Memory B cell (primary cell): ENCODE measurements at places on chromosomes 16 and 17.

DNA sequence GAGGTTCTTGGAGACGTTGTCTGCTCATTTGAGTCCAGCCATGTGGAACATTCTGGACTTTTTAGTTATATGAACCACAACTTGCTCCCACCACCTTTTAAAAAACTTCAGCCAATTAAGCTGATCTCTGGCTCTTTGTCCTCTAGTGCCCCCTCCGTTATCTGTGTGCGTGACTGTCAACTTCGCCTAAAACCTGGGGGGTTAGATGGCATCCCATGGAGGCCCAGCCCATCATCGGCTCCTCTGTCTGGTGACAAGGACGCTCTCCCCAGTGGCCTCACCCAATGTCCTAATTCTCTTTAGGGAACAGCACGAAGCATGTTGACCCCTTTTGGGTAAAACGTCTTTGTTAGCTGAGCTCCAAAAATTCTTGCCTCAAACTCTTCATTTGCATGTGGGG lies 341.0 kb upstream of the TNRC6C start:
- DNase-seq, result no peak

DNA sequence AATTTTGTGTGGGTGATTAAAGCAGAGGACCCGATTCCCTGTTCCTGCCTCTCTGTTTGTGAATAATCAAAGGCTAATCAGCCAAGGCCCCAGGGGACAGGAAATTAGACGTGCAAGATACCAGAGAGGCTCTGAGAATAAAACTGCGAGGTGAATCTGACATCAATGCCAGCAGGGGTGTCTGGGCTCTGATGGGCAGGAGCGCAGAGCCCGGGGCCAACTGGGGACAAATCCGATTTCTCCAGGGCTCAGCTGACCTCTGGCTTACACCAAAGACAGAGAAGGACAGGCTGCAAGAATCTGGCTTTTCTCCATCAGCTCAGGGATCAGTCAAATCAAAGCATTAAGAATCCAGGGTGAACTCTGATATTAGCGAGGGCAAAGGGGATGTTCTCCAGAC lies 174.3 kb downstream of the XYLT1 start:
- no peak for DNase-seq

DNA sequence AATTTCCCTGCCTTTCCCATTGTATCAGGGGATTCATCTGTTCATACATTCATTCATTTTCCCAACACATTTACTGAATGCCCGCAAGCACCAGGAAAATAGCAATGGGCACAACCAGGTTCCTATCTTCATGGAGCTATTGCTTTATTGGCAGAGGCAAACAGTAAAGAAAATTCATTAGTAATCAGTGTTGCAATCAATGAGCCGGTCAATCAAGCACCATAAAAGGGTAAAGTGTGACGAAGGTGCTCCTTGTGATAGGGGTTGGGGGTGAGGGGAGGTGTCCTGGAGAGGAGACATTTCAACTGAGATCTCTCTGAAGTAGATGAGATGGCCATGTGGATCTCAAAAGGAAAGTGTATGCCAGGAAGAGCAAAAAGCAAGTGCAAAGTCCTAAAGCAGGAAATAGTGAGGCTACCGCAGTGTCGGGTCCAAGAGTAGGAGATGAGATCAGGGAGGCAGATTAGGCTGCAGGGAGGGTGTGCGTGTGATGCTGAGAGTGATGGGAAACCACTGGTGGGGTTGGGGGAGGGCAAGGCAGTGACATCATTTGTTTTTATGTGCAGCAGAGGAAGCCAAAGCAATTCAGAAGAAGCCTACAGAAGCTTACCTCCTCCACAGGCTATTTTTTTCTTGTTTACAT lies 28.4 kb downstream of the CDH13 start:
- DNase-seq, result no peak

- DNase-seq, result no peak
These were observed 85.6 kb upstream of the CCL2 start for GRCh38 chr17:34169496-34169895.

DNA sequence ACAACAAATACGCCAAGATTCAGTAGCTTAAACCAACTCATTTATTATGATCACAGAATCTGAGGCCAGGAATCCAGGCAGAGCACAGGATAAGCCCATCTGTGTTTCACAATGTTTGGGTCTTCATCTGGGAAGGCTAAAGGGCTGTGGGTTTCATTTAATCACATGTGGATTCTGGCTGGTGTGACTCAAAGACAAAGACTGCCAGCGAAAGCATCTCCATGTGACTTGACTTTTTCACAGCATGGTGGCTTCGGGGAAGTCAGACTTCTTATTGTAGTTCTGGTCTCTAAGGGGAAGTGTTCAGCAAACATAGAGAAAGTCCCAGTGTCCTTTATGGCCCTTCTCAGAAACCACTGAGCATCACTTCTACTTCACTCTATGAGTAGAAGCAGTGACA lies 1014.4 kb upstream of the GOT2 start:
- no peak for DNase-seq

- DNase-seq, result no peak
These were observed 150.8 kb downstream of the XYLT1 start for GRCh38 chr16:17320009-17320408.

DNA sequence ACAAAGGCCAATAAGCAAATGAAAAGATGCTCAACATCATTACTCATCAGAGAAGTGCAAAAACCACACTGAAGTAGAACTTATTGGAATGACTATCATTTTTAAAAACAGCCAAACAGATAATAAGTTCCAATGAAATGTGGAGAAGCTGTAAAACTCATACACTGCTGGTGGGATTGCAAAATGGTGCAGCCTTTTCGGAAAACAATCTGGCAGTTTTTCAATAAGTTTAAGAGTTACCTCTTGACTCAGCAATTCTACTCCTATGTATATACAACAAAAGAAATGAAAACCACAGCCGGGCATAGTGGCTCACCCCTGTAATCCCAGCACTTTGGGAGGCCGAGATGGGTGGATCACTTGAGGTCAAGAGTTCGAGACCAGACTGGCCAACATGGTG lies 49.3 kb downstream of the AKAP10 start:
- DNase-seq, result no peak

- DNase-seq, result no peak
These were observed 86.7 kb downstream of the MRC2 start for GRCh38 chr17:62714016-62714777.

DNA sequence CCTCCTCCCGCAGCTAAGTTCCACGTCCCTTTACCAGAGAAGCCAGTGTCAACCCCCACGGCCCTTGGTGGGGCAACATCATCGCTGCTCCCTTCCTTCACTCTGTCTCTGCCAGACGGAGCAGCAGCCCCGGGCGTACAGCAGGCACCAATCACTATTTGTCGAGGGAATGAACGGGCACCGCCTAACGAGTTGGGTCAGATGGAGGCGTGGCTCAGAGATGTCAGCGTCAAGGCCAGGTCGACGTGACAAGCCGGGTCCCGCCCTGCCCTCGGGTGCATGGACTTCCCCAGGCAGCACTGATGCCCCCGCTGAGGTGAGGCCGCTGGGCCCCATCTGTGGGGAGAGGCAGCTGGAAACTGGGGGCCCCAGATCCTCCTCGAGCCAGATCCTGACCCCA lies 50.0 kb downstream of the CBFA2T3 start:
- no peak for DNase-seq

DNA sequence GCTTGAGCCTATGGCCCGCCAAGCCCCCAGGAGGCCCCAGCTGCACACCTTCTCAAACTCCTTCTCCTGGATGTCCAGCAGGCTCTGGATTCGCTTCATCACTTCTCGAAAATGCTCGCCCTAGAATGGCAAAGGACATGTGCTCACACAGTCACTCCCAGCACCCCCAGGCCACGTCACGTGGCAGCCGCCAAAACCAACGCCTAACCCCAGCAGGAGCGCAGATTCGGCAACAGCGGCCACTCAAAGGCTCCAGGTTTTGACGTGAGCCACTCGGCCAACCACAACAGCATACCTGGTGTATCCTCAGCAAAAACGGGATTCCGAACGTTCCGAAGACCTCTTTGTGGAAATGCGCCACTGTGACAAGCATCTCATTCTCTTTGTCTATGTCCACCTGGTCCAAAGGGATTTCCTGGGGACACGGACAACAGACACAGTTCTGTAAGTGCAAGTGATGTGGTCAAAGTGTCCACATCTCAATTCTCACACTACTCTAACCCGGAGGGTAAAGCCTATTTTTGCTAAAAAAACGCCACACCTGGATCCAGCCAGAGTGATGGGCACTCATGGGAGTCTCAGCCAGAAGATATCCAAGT lies 12.7 kb downstream of the LITAFD start:
- no peak for DNase-seq

DNA sequence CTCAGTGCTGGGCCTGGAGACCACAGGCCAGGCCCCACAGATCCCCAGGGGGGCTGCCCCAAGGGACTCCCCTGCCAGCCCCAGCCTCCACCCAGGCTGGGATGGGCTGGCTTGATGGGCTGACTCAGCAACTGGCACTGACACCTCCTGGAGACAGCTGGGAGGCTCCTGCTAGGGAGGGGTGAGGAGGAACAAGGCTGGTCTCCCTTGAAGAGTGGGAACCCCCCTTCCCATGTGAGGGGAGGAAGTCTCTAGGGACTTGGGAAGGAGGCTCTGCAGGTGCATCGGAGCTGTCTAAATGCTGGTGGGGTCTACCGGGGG lies 10.4 kb downstream of the NHERF1 start:
- DNase-seq, result no peak

DNA sequence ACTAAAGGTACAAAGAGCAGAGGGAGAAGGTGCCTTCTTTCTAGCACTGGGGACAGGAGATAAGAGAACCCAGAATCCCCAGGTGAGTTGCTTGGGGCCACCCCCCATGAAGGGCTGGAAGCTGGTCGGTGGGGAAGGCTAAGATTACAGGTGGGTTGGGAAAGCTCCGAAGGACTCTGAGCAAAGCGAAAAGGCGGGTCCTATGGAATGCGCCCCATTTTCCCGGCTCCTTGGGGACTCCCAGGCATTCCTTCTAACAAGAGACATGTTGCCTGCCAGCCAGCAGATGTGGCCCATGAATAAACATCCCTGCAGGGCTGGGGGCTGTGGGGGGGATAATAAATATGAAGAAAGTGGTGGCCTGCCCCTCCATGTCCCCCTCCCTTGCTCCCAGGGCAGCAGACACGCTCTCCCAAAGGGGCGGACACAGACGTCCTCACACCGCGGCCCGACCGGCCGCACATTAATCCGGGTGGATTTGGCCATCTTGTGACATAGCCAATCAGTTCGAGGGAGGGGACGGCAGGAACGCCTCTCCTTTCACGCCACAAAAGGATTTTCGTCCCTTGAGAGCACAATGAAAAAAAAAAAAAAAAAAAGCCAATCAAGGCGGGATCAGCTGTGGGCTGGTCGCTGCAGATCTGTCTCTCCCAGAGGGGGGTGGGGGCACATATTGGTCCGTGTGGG lies 98.5 kb downstream of the SOX9 start:
- no peak for DNase-seq

- DNase-seq, result no peak
These were observed 7.3 kb downstream of the SYCE1L start for GRCh38 chr16:77206533-77206932.

DNA sequence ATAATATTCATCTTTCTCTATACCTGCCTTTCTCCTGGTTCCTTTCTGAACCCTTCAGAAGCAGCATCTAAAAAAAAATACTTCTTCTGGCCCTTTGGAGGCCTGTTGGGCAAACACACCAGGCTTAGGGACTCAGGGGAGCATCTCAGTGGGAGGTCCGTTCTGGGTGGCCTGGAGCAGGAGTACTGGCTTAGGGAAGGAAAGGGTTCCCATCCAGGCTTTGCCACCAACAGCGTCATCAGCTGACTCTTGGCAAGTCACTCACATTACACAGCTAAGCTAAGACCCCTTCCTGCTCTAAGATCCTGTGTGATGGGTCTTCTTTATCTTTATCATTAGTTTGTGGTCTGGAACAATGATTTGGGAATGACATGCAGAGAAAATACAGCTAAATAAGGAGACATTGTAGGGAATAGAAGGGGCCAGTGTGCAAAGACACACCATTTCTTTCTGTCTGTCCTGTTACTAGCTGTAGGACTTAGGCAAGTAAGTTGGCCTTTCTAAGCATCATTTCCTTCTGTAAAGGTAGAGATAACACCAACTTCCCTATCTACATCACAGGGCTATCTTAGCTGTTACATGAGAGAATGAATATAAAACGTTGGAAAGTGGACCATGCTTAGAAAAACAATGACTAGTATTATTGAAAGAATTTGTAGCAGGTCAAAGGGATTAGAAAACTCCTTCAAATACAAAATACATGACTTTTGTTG lies 9.9 kb downstream of the PCTP start:
- DNase-seq, result no peak

GRCh38 chr16:11692171-11692570 lies 23.9 kb downstream of the SNN start:
- no peak for DNase-seq

- DNase-seq, result no peak
These were observed 128.0 kb upstream of the C17orf78 start for GRCh38 chr17:37247825-37248224.

DNA sequence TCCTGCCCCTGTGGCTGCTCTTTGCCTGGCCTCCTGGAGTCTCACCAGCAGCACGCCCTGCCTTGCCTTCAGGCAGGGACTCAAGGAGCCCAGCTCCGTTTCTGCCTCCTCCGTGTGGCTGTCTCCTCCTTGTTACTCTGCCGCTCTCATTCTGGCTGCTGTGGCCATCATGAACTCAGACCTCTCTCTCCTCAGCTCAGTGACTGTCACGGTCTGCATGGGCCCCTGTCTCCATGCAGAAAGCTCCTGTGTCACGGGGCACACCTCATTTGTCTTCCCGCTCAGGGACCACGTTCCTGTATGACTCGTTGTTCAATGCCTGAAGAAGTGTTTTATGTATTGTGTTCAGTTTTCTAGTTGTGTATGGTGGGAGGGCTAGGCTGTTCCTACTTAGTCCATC lies 25.3 kb downstream of the RPTOR start:
- DNase-seq, result no peak

GRCh38 chr17:12745486-12745885 lies 43.8 kb upstream of the ARHGAP44 start:
- DNase-seq, result no peak

GRCh38 chr17:27049104-27049784 lies 244.7 kb upstream of the WSB1 start:
- no peak for DNase-seq

GRCh38 chr17:55238931-55239297 lies 25.8 kb upstream of the HLF start:
- DNase-seq, result no peak

- DNase-seq, result no peak
These were observed at the start of gene MFAP4 for GRCh38 chr17:19386974-19387920. Gene MFAP4 (minus strand): TSS chr17:19387190. CDS start chr17:19387155, 35 bp downstream.

- DNase-seq, result no peak
These were observed 115.3 kb downstream of the CEP112 start for GRCh38 chr17:66076546-66077190.
